ENCODE measurements at places on chromosomes 2 and 18. TPM values are rescaled to one million over a fixed set of nuclear protein-coding genes. Genes with fewer than 3 reads are reported as not detected.
A peak's percentile ranks its signal among the peaks of the same experiment; 100 is the strongest.

DNA sequence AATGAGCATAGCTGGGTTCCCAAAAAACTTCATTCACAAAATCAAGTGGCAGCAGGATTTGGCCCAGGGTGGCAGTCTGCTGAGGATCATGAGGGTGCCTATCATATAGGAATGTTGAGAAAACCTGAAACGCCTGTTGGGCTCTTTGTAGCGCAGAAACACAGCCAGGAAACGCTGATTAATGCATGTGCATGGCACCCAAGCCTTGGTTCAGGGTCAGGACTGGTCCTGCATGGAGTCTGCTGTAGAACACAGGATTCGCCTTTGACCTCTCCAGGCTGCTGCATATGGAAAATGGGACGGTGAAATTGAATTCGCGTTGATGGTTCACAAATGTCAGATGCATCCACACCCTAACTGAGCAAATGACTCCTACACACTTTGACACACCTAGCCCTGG lies 227.9 kb upstream of the COPS8 start:
- no peaks in the 10 kb centered on the region for H3K4me1 ChIP-seq
- peaks cover 36% of the 10 kb centered on the region for H3K27me3 ChIP-seq
- H3K27ac ChIP-seq: no peak overlapping the region
- no peak for DNase-seq
- H3K36me3 ChIP-seq: no peaks in the 10 kb centered on the region

DNA sequence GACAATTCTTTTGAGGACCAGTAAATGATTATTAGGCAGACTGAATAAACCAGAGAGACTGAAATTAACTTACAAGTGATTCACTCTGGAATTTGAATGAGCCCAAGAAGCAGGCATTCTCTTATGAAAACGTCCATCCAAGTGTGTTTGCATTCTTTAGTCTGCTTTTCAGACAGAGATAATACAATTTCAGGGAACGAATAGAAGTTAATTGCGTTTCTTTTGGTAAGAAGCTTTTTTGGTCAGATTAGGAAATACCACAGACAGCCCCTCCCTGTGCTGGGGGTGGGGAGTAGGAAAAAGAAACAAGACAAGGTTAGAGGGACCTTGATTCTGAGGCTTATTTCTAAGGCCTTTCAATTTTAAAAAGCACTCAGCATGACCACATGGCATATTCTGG lies 874.4 kb downstream of the SUCLG1 start:
- no peaks in the 10 kb centered on the region for H3K4me1 ChIP-seq
- H3K27ac ChIP-seq: no peak overlapping the region
- no peak for DNase-seq
- no peaks in the 10 kb centered on the region for H3K27me3 ChIP-seq
- no peaks in the 10 kb centered on the region for H3K36me3 ChIP-seq
- H3K4me3 ChIP-seq: no peak overlapping the region

The MCEE gene
- total RNA-seq: 9.0 TPM

DNA sequence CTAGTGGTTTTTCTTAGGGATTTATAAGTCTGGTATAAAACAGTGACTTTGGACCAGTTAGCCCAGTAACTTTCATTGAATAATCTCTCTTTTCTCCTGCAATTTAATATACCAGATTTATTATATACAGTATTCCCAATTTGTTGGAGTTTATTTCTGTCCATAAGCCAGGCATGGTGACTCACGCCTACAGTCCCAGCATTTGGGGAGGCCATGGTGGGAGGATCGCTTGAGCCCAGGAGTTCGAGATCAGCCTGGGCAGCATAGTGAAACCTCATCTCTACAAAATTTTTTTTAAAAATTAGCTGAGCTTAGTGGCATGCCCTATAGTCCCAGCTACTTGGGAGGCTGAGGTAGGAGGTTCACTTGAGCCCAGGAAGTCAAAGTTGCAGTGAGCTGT lies 26.7 kb downstream of the CNNM4 start:
- H3K36me3 ChIP-seq: no peaks in the 10 kb centered on the region
- DNase-seq: no peak
- no peaks in the 10 kb centered on the region for H3K27me3 ChIP-seq
- peaks cover 39% of the 10 kb centered on the region for H3K4me1 ChIP-seq
- H3K27ac ChIP-seq: peak overlapping the region; percentile 44

The AMER3 gene
- not detected for total RNA-seq

The GCG gene
- not detected for total RNA-seq

DNA sequence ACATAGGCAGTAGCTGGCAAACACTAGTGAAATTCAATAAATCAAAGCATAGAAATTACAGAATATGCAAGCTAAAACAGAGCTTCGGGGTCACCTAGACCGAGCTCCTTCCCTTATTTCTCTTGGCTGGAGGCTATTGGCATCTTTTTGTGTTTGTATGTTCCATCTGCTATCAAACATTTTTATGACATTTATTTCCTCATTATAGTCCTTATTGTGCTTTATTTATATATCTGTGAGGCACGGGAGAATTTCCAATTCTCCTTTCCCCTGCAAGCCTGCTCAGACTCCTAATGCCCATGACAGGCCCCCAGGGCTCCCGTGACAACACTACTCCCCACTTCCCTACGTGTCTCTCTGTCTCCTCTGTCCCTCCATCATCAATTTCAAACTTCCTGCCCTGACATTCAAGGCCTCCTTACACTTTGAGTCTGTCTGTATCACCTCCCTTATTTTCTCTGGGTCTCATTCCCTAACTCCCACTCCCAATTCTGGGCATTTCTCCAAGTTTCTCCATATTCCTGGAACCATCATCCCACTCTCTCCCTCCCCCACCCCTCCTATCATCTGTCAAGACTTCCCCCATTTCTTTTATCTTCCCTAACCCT lies 316.9 kb downstream of the OSR1 start:
- DNase-seq: no peak
- H3K27ac ChIP-seq: no peak overlapping the region
- H3K27me3 ChIP-seq: peaks cover 19% of the 10 kb centered on the region
- no peak overlapping the region for H3K4me3 ChIP-seq

GRCh38 chr2:221962186-221962585 lies 336.6 kb downstream of the PAX3 start:
- H3K36me3 ChIP-seq: no peaks in the 10 kb centered on the region
- no peak for DNase-seq
- peaks cover 8% of the 10 kb centered on the region for H3K27me3 ChIP-seq
- no peaks in the 10 kb centered on the region for H3K4me1 ChIP-seq
- H3K4me3 ChIP-seq: no peak overlapping the region
- no peak overlapping the region for H3K27ac ChIP-seq

DNA sequence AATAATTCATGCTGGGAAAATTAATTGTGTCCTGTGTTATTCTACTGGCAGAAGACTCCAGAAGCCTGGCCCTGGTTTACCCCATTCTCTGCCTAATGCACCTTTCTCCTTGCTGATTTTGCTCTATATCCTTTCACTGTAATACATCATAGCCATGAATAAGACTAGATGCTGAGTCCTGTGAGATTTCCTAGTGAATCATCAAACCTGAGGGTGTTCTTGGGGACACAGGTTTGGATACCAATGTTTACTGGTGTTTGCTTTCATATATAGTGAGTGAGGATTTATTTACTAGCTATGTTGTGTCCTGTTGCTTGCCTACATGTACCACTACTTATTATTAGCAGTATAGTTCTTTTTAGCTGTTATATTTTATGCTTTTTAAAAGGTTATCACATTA lies 6.5 kb downstream of the METTL5 start:
- no peak for DNase-seq
- H3K27ac ChIP-seq: no peak overlapping the region
- H3K27me3 ChIP-seq: no peaks in the 10 kb centered on the region
- H3K36me3 ChIP-seq: peaks cover 9% of the 10 kb centered on the region
- peaks cover 12% of the 10 kb centered on the region for H3K4me1 ChIP-seq

The WIPF1 gene
- total RNA-seq: 0.59 TPM

The GTF2A1L gene
- total RNA-seq: 0.22 TPM

Data from HCT116 (cell line).